ENCODE measurements at places on chromosomes 13 and 19.

DNA sequence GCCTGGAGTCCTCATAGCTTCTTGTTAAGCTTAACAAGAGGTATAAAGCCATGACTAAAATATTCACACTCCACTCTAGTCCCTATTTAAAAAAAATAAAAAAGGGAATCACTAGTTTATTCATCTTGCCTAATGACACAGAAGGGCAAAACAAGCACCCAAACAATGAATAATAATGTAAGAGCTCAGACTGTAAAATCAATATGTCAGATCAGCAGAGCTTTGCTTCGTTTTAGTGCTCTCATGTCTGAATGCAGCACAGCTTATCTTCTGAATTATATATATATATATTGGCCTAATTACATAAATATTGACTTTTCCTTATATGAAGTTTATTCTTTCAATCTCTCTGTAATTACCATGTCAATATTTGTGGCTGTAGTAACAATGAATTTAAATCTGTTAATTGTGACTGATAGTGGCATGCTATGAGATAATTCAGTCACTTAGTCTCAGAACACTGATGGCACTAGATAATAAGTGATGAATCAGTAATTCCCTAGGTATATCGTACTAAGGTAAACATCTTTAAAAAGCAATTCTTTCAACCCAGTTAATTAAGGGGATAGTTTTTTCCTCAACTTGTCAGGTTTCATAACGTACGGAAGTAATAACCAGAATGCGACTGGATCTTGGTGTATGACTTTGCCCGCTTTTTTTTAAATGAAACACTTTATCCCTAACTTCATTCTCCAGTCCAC lies 361.9 kb upstream of the GPC6 start:
- no peak for DNase-seq

- no peak for DNase-seq
Observed at GRCh38 chr13:43916828-43917227, 37.1 kb downstream of the LACC1 start.

- no peak for DNase-seq
Observed at GRCh38 chr13:65093357-65093756, 2136.8 kb downstream of the PCDH9 start.

DNA sequence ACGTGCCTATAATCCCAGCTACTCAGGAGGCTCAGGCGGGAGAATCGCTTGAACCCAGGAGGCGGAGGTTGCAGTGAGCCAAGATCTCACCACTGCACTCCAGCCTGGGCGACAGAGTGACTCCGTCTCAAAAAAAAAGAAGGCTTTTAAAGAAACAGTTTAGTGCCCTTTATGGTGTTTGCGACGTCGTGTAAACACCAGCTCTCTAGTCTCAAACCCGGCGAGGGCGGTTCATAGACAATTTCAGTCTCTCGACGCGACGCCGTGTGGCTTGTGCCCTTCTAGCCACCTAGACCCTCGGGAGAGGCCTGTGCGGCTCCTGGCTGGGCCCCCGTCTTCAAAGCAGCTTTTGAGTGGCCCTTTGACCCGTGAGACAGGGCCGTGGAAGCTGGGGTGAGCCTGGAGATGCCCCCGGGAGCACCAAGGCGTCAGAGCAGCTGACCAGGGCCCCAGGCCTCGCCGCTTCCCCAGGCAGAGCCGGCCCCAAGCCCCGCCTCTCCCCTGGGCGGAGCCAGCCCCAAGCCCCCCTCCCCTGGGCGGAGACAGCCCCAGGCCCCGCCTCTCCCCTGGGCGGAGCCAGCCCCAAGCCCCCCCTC lies 5.0 kb upstream of the MADCAM1 start:
- no peak for DNase-seq

GRCh38 chr13:94249512-94249911 lies 230.0 kb downstream of the DCT start:
- no peak for DNase-seq

GRCh38 chr19:39248806-39249205 lies at the start of gene IFNL4:
Gene IFNL4 (minus strand): TSS chr19:39248856.
- no peak for DNase-seq

DNA sequence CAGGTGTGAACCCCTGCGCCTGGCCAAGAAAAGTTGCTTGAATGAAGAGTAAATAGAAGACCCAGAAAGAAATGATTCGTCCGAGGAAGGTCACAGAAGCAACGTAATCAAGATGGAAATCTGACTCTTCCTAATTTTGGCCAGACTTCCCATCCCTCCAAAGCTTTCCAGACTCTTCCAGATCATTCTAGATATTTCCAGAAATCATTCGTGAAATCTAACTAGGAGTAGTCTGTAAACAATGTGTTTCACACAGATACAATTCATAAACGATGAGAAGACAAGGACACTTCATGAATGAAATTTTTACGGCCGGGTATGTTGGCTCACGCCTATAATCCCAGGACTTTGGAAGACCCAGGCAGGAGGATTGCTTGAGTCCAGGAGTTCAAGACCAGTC lies 9.3 kb upstream of the LDLR start:
- DNase-seq = no peak

DNA sequence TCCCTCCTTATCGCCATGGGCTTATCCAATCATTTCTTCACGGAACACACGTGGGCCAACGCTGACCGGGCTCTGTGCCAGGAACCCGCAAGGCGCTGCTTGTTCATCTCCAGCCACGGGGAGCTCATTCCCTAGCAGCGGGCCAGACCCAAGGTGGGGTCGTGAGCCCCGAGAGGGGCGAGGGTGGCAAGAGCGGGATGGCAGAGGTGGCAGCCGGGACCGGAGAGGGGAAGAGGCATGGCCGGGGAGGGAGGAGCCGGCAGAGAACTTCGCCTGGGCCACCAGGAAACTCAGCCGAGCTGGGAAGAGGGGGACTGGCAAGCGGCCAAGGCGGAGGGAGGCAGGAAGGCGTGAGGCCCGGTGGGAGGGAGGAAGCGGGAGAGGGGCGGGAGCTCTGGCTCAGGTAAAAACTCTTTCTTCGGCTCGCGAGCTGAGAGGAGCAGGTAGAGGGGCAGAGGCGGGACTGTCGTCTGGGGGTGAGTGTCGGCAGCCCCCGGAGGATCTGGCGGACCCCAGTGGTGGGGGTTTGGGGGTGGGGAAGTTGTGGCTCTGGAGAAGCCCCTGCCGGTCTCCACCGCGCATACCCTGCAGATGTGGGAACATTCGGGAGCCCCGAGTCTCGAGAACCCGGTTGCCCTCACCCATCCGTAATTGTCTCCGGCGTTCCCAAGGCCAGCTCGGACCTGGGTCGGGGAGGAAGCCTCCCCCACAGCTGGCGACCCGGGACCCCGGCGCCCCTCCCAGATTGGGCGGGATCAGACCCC lies at the start of gene B3GNT3:
Gene B3GNT3, plus strand, starts transcription at position 408 of the 764 bp plus-strand sequence. CDS start 12,670 bp downstream, outside the sequence.
- no peak for DNase-seq

DNA sequence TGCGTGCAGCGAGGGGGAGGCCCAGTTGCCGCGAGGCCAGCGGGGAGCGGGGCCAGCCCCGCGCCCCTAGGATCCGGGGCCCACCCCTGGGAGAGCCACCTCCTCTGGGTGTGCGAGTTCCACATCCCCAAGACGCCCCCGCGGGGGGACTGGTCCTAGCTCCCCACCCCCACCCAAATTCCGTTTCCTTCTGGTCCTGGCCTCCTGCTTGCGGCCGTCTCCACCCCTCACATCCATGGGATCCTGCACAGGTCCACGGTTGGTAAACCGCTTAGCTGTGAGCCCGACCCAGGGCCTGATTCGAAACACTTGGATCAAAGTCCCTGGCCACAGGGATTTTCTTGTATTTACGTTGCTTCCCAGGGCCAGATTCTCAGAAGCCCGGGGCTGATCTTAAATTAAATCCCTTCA lies 324 bp upstream of the FBXO17 start:
- DNase-seq = no peak

Measured in activated naive CD8-positive, alpha-beta T cell treated with anti-CD3 and anti-CD28 coated beads, Interleukin-2, amount 50 U/mL, for 16 hours (primary cell).